ENCODE measurements at places on chromosomes 12 and 14.

DNA sequence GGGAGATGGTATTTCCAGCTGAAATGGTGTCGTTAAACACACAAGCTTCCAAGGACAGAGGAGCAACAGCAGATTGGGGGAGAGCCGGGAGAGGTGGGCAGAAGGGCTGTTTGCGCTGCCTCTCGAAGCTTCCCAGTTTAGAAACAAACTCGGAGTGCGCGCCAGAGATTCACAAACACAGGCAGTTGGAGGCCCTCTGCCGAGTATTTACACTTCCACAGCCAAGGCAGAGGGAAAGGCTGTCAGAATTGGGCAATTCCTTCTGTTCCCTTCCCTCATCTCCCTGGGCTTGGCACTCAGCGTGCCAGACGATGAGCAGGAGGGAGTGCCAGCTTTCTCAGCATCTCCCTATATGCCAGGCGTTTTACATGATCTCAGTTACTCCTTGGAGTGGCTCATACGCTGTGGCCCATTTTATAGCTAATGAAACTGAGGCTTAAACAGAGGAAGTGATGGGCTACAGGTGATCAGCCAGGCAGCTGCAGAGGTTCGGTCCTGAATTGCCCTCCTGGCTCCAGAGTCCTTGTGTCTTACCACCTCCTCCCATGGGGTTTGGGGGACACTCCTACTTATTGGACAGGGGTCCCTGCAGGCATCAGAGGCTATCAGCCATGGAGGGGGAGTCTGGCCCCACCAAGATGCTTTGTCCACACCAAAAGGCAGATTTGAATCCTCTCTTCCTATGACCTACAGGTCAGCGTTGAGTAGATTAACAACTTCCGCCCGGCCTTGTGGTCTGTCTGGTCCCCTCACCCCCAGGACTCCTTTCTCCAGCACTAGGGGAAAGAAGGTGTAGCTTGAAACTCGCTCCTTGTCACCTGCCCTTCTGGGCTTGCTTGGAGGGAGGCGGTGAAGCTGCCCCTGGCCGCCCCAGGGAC is 3.1 kb downstream of the FAM222A start:
- DNase-seq: no peak

DNA sequence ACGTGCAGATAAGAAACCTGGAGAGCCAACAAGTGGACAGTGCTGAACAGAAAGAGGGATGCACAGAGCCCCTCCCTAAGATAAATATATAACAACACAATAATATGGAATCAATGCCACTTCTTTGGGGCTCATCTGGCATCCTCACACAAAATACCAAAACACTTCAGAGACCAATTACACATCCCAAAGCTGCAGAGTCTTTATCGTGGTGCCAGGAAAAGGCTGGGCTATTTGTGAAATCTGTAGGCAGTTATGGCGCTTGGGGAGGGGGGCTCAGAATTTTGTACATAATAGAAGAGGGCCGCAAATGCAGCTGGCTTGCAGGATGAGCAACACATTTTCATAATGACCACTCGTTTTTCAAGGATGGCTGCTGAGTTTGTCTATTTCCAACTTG is 160.4 kb upstream of the NOS1 start:
- no peak for DNase-seq

DNA sequence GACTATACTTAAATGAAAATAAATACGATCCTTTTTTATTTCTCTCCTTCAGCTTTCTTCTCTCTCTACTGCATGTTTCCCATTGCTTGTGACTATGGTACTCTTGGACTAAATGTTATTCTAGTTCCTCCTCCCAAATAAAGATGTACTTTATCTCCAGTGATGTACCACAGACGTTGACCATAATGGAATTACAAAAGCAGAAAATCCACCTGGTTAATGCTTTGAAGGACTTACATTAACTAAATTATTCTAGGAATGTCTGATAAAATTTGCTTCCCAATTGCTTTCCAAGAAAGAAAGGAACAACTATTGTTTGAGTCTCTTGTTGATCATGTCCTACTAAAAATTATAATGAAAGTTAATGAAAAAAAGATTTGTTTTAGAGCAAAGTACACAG is 71.8 kb downstream of the NTN4 start:
- DNase-seq: no peak

- peak; percentile 69 for DNase-seq
Measured at GRCh38 chr12:59149995-59150642, 229.8 kb upstream of the LRIG3 start.

DNA sequence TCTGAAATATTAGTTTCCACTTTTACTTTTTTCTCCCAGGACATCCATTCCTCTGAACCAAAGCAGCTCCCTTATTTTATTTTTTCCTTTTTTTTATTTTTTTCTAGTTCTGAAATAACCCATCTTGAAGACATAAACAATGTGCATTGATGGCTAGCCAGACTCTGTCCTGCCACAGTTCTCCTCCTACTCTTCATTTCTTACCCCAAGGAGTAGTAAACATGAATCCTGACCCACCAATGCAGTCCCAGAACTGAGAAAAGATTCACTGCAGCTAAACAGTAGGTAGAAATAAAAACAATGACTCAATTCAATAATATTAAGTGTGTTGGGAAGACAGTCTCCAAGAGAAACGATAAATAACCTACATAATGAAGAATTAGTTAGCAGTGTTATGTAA is 65.7 kb upstream of the NOVA1 start:
- no peak for DNase-seq

DNA sequence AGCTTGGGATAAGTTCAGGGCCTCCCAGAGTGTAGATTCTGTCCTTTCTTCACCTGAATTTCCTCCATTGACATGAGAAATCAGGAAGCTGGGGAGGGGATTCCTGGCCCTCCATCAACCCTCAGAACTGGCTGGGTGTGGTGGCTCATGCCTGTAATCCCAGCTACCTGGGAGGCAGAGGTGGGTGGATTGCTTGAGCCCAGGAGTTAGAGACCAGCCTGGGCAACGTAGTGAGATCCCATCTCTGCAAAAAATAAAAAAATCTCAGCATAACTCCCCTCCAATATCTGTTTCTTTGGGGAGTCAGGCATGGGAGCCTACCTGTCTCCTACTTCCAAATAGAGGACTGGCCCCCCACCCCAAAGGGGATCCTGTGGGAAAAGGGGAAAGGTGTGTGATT is 59.8 kb upstream of the TBX3 start:
- DNase-seq: no peak

DNA sequence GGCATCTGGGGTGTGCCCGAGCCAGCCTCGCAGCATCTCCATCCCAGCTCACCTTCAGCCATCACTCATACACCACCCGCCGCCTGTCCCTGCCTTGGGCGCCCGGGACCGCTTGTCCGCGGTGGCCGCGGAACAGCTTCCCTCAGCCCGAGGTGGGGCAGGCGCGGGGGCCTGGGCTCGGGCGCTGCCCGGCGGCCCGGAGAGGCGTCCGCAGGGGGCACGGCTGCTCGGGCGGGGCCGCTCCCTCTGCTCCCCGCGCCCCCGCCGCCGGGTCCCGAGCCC is 430 bp downstream of the SLC41A2 start:
- peak; percentile 17 for DNase-seq

- DNase-seq: no peak
Measured at GRCh38 chr14:50887476-50887875, 15.6 kb downstream of the ABHD12B start.

- DNase-seq: no peak
Measured at GRCh38 chr12:13367973-13368372, 171.4 kb downstream of the EMP1 start.

GRCh38 chr14:79167957-79168356 is 997.8 kb downstream of the NRXN3 start:
- no peak for DNase-seq

GRCh38 chr12:3281588-3282383 is 204.6 kb downstream of the TSPAN9 start:
- no peak for DNase-seq

- DNase-seq: no peak
Measured at GRCh38 chr14:44477953-44478352, 29.1 kb downstream of the FSCB start.

DNA sequence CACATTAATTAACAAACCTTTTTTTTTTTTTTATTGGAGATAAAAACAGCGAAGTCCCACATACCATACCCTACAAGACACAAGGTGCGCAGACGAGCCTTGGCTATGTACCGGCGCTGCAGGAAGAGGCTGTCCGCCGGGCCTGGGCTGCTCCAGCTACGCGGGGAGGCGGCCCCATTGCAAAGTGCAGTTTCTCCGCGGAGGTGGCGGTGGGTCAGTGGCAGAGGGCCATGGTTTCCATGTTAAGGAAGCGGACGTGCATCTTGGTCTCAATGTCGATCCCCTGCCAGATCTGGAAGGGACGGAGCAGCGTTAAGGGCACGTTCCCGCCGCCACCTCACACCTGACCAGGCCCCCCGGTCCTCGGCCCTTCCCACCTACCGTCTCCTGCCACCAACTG is 60.3 kb downstream of the TESC start:
- DNase-seq: no peak

DNA sequence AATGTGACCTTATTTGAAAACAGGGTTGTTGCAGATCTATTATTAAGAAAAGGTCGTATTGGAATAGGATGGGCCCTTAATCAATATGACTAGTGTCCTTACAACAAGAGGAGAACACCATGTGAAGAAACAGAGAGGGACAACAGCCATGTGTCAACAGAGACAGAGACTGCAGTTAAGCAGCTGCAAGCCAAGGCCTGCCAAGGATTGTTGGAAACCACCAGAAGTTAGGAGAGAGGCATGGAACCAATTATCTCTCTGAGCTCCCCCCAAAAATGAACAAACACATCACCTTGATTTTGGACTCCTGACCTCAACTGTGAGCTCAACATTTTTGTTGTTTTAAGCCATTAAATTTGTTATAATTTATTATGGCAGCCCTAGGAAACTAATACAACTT is 214.6 kb upstream of the PRKD1 start:
- DNase-seq: no peak

- DNase-seq: no peak
Measured at GRCh38 chr12:9742661-9743060, 9.8 kb upstream of the CLECL1 start.

DNA sequence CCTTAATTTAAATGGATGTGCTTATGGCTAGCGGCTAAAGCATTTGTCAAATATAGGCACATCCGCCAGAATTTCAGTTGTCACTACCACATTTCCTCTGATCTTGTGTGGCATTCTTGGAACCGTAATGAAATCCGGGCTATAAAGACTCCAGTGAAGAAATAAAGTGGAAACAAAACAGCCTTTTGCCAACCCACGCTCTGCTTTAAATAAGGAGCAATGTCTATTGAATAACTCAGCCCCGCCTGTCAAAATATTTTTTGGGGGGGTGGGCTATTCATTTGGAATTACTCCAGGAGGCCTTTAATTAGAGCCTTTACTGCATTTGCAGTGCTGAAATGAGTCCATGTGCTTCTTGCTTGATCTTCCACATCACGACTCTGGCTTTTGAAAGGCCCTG is 179.6 kb upstream of the RPH3A start:
- DNase-seq: no peak

All from activated CD4-positive, alpha-beta T cell treated with anti-CD3 and anti-CD28 coated beads, Interleukin-2, Interleukin-4, amounts not matched to agents 100 ng/mL and 50 ng/mL, durations not matched to agents 16 hours and 8 hours (primary cell).